Fibroblast of villous mesenchyme (primary cell): ENCODE measurements at places on chromosomes 3 and 15. TPM values are rescaled to one million over a fixed set of nuclear protein-coding genes. Genes with fewer than 3 reads are reported as not detected.

The SLC49A4 gene
- total RNA-seq, result 27.1 and 40.2 TPM in 2 replicates

The ATP10A gene
- 1.3 and 4.2 TPM in 2 replicates for total RNA-seq

The COL7A1 gene
- 79.0 and 140 TPM in 2 replicates for total RNA-seq

The BBS4 gene
- total RNA-seq, result 19.4 and 22.9 TPM in 2 replicates

The CASR gene
- total RNA-seq, result not detected in 2 replicates

The ZMYND10 gene
- total RNA-seq, result 0.97 and 1.3 TPM in 2 replicates

The SH2D7 gene
- total RNA-seq, result not detected in 2 replicates

The C15orf62 gene
- total RNA-seq, result under 0.01 TPM in 1 of 2 replicates, not detected in the other

The APOD gene
- 1.3 and 3.5 TPM in 2 replicates for total RNA-seq

The CPEB1 gene
- 3.9 and 7.1 TPM in 2 replicates for total RNA-seq

The SKIC8 gene
- total RNA-seq, result 59.6 and 72.1 TPM in 2 replicates

The CD200 gene
- total RNA-seq, result 1.3 TPM in 2 replicates

The SCG5 gene
- 8.7 and 17.7 TPM in 2 replicates for total RNA-seq

The SEMA3G gene
- 0.32 TPM in 1 of 2 replicates, not detected in the other for total RNA-seq

The CIB2 gene
- 4.8 and 11.7 TPM in 2 replicates for total RNA-seq

The CP gene
- under 0.01 TPM in 1 of 2 replicates, not detected in the other for total RNA-seq

The FSTL1 gene
- 997 and 1,795 TPM in 2 replicates for total RNA-seq

The EPHB3 gene
- total RNA-seq, result 2.2 and 3.5 TPM in 2 replicates

The SNURF gene
- total RNA-seq, result 11.3 and 12.1 TPM in 2 replicates

The CEP152 gene
- 5.2 and 14.8 TPM in 2 replicates for total RNA-seq

The LRRC34 gene
- total RNA-seq, result 3.5 and 4.3 TPM in 2 replicates

The CMTM8 gene
- total RNA-seq, result not detected in 2 replicates

The LRTM1 gene
- total RNA-seq, result not detected in 2 replicates

The ST3GAL6 gene
- total RNA-seq, result 3.9 and 5.2 TPM in 2 replicates

The LYZL4 gene
- not detected in 2 replicates for total RNA-seq

The RARB gene
- 13.2 and 21.6 TPM in 2 replicates for total RNA-seq

The HRH1 gene
- 13.2 and 26.8 TPM in 2 replicates for total RNA-seq

The COL6A5 gene
- under 0.01 TPM in 2 replicates for total RNA-seq

The SUCNR1 gene
- 0.32 and 0.43 TPM in 2 replicates for total RNA-seq

The SPTBN5 gene
- 0.32 and 0.43 TPM in 2 replicates for total RNA-seq

The LRRIQ4 gene
- total RNA-seq, result 0.32 TPM in 1 of 2 replicates, not detected in the other

The GRM2 gene
- total RNA-seq, result under 0.01 TPM in 1 of 2 replicates, not detected in the other

The CYFIP1 gene
- total RNA-seq, result 89.9 and 108 TPM in 2 replicates

The PIERCE2 gene
- total RNA-seq, result 1.3 TPM in 2 replicates

The ACKR4 gene
- 2.9 and 9.5 TPM in 2 replicates for total RNA-seq

The CRYBG3 gene
- 17.1 and 22.9 TPM in 2 replicates for total RNA-seq

The LRRC3B gene
- total RNA-seq, result not detected in 2 replicates

The ARNT2 gene
- 20.0 and 20.7 TPM in 2 replicates for total RNA-seq

The MB21D2 gene
- total RNA-seq, result 21.6 and 25.0 TPM in 2 replicates

The FSIP1 gene
- total RNA-seq, result 0.97 and 2.6 TPM in 2 replicates

The LIPH gene
- under 0.01 TPM in 2 replicates for total RNA-seq
